AG09319 (cell line): ENCODE measurements at places on chromosomes 7 and 10.

DNA sequence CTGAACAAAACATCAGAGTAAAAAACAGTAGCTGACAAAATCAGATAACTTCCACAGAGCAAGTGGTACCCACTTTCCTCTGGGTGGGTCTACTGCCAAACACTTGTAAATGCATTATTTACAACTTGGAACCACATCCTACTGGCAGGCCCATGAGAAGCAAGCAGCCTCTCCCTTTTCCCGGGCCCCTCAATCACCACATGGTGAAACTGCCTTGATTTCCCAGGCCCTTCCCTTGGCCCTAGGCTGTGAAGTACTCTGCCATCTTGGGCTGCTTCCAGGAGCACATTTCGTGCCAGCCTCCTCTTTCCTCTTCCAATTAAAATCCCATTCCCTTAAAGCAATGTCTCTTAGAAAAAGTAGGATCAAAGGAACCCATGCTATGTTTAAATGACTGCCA, 71.4 kb downstream of the CUZD1 start:
- DNase-seq, result no peak

DNA sequence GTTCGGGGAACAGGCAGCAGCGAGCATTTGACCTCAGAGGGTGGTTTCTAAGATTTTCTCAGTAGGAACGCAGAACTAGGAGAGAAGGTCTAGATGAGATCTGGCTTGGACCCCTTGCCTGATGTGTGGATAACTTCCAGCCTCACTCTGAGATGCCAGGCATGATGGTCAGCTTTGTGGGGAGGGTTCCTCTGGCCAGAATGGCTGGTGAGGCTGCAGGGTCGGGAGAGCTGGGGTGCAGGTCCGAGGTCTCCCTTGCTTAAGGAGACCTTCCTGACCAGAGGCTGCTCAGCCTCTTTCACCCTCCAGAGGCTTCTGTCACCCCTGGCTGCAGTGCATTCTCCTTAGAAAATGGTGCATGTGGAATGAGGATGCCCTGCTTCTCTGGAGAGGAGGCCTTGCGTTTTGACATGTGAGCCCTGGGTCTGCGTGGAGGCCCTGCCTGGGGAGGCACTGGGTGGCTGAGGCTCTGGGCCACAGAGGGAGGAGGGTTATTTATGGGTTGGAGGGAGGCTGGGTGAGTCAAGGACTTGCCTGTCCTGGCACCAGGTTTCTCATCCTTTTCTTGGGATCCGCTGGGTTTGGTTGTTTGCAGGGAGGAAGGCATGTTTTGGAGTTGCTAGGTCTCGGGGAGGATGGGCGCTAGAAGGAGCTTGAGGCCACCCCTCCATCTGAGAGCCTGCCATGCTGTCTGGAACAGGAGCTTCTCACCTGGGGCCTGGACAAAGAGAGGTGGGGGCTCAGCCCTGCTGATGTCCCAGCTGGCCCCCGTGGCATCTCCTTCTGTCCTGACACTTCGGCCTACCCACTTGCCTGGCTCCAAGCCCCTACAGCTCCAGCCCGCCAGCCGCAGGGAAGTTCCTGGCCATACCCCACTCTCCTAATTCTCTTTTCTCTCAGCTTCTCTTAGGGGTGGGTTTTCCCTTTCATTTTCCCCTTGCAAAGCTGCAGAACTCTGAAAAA, 3.9 kb downstream of the FAM241B start:
- no peak for DNase-seq

DNA sequence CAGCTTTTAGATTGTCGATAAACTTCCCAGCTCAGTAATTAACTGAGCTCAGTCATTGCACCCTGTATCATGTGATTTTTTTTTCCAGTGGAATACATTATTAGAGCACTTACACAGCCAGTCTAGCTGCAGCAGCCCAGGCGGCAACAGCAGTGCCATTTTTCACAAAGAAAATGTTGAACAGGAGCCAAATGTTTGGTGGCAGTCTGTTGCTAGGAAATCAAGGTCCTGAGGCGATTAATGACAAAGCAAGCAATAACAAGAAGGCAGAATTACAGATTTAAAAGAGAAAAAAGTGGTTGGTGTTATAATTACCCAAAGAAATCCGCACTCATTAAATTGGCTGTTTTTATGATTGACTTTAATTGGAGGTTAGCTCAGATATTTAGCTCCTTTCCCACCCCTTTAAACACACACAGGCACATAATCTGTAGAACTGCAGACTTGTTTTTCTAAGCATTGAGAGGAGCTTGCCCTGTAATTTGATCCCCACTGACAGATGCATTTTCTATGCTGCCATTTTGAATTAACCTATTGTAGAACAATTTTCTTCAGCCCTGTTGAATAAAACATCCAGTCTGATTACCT, 267.4 kb downstream of the ADK start:
- DNase-seq, result no peak

- no peak for DNase-seq
These were observed 156.4 kb downstream of the FZD1 start for GRCh38 chr7:91420606-91421005.

- DNase-seq, result no peak
These were observed 59.7 kb upstream of the LAMB4 start for GRCh38 chr7:108189733-108190388.

GRCh38 chr7:130902755-130903357, 168.8 kb upstream of the KLF14 start:
- no peak for DNase-seq

GRCh38 chr10:7383442-7383841, 27.4 kb downstream of the SFMBT2 start:
- DNase-seq, result no peak

GRCh38 chr10:57094965-57095364, 733.9 kb upstream of the ZWINT start:
- DNase-seq, result no peak

- DNase-seq, result no peak
These were observed 115.4 kb downstream of the CABCOCO1 start for GRCh38 chr10:61778137-61778536.

DNA sequence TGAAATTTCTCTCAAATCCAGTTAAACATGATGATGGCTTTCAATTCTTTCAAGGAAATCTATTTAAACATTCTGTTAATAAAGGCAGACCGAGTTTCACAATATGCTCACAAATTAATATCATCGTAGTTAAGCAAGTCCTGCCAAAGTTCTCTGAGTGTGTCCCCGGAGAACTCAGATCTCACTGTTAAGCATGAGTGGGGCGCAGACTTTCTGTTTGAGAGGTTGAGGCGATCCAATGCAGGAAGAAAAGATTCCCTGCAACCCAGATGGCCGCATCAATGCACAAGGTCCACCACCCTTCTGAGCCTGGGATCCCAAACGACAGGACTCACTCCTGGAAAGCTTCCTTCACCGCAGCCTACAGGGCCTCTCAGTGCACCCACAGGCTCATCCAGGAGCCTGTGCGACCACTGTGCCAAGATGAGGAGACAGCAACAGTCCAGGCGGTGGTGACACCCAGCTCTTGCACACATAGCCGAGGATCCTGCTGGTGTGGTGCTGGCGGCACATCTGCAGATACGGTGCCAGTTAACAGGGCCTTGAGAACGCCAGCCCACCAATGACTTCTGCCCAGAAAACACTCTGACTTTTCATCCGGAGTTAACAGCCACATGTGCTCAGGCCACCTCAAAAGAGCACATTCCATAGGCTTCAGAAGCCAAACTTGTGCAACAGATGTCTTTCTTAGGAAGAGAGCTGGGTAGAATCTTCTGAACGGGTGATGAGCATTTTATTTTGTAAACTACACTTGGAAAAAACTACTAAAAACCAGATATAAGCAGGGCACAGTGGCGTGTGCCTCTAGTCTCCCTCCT, 102.1 kb downstream of the ZRANB1 start:
- DNase-seq, result no peak

- no peak for DNase-seq
These were observed 53.2 kb downstream of the FAM53B start for GRCh38 chr10:124691002-124691401.

DNA sequence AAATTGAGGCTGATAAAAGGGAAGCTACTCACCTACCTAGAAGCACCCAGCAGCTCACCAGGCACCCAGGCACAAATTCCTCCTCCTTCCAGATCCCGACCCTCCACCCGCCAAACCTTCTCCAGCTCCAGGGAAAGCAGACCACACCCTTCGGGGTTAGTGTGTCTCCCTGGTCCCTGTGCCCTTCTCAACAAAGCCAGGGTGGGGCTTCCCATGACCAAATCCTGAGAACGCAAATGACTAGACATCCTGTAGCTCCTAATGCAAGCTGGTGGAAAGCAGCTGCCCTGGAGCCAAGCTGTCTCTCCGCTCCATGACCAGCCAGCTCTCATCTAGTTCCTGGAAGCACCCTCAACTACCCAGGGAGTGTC, 4.4 kb downstream of the TBX20 start:
- DNase-seq, result no peak

GRCh38 chr7:157165987-157166386, 27.3 kb downstream of the UBE3C start:
- DNase-seq, result no peak
